ENCODE measurements at places on chromosomes 3 and 15. TPM values are rescaled to one million over a fixed set of nuclear protein-coding genes. Genes with fewer than 3 reads are reported as not detected.

Gene IRAK2
- total RNA-seq: 5.4 TPM

Gene ITIH1
- not detected for total RNA-seq

DNA sequence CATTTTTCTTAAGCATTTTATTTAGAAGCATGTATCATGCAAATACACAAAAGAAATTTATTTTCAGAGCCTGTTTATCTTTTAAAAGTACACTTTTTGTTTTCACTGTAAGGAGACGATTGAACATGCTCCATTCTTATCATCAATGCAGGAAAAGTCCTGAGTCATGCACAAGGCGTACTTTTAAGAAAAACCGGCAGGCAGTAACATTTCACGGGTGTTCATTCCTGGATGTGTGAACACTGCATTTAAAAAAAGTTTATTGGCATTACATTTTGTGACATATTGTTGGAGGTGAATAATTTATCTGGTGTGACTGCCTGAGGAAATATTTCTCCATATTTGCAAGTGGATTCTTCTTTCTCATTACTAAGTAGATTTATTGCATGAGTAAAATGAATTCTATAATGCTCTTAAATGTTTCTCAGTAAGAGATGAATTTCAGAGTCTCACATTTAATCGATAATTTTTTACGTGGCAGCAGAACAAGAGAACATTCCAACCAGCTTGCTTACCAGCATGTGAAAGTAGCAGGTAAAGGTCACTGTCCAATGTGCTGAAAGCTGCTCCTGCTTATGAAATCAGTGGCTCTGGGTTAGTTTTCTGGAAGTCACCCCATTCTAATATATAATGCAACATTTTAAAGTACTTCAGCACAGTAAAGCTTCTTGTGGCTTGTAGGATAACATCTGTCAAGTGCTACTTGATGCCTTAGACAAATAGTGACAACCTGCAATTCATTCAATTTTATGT is 87.0 kb downstream of the SV2B start:
- DNase-seq: no peak

DNA sequence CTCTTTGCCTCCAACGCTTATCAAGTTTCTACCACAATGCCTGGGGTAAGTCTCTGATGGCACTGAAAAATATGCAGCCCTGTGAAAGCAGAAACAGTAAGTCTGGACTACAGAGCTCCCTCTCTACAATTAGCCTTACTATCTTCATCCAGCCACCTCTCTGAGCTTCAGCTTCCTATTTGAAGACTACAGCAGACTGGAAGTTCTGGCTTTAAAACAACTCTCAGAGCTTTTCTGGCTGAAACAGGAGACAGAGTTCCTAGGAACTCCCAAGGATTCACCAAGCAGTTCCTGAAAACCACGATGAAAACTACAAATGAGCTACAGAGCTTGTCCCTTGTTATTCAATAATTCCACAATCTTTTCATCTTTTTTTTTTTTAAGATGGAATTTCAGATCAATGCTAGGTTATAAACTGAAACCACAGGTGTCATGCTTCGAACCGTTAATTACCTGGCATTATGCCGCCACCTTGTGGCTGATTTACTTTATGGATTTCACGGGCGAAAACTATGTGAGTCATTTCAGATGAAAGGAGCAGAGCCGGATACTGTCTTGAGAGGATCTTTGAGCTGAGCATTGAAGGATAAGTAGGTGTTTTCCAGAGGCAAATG is 3.9 kb downstream of the CRYGS start:
- peak; percentile 78 for DNase-seq

- DNase-seq: no peak
Measured at GRCh38 chr15:25057574-25057973, 102.8 kb downstream of the SNRPN start.

DNA sequence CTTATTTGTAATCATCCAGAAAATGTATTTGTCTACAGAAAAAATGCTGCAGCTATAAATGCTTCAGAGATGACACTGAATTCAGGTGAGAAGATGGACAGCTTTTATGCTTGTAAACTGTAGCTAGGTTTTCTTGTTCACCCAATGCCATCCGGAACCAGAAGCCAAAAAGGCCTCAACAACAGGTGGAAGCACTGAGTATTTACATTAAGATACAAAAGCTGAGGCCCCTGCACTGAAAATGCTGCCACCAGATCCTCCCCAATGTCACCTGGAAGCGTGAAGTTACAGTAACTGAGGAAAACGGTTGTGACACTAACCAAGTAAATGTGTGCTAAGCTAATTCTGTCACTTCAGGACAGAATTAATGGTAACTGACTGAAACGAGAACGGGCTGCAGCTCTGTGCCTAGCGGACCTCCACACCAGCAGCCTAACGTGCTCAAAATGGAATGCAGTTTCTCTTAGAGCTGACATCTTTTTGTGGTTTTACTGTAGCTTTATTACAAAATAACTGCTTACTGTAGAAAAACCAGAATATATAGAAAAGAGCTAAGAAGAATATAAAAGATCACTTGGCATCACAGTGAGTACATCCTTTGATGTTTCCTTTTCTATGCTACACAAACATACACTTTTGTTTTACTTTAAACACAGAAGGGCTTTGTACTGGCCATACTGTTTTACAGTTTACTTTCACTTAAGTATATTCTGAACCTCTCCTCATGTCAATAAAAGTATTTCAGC is 7.6 kb downstream of the CHSY1 start:
- no peak for DNase-seq

- DNase-seq: no peak
Measured at GRCh38 chr3:161171113-161171512, 50.0 kb upstream of the NMD3 start.

GRCh38 chr3:171374661-171375285 is 85.4 kb downstream of the TNIK start:
- no peak for DNase-seq

GRCh38 chr15:85403745-85404144 is 23.3 kb downstream of the AKAP13 start:
- no peak for DNase-seq

All from activated naive CD4-positive, alpha-beta T cell treated with anti-CD3 and anti-CD28 coated beads, Interleukin-2, amount 50 U/mL, for 72 hours (primary cell).